ENCODE measurements at places on chromosomes 3 and 15.

DNA sequence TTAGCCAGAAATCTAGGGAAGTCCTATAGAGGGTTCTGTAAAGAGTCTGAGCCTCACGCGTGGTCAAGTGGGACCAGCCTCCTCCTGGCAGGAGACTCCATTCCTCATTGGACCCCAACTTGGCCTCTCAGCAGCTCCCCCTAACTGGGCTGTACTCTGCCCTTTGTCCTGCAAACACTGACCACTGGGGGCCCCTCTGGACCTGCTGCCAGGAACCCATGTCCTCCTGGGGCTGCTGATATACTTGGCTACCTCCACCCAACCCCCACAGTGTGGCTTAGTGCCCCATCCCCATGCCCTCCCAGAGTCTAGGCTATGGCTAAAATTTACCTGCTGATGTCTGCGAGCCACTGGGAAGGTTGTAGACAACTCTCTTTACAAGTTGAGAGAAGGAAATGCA is 62.7 kb downstream of the UBP1 start:
- no peak for DNase-seq

DNA sequence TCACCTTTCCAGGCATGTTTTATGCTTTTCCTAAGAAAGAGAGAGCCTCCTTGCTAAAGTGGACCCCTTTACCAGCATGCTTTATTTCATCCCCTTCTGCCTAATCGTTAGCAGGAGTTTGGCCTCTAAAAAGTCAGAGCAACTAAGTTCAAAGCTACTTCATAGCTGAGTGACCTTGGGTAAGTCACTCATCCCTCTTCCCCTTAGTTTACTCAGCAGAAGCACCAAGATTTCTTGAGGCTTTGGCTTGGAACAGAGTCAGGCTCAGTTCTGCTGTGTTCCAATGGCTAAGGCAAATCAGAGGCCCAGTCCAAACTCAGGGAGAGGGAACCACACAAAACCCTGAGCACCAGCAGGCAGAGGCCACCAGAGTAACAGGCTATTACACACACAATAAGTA is 254.9 kb downstream of the TJP1 start:
- no peak for DNase-seq

DNA sequence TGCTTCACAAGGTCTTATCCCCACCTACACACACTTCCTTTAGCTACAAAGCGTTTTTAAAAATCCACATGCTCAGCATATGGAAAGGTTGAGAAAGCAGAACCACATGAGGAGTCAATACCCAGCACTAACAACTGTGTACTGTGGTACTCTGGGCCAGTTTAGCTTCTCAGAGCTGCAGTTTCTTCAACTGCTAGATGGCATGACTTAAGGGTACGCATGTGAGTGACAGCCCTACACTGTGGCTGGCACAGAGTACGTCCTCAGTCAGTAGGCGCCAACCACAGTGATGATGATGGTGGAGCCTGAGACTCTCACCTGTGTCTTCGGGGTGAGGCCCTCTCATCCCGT is 17.4 kb downstream of the CCDC12 start:
- no peak for DNase-seq

- DNase-seq, result no peak
These were observed 30.9 kb downstream of the PPCDC start for GRCh38 chr15:75054172-75054897.

DNA sequence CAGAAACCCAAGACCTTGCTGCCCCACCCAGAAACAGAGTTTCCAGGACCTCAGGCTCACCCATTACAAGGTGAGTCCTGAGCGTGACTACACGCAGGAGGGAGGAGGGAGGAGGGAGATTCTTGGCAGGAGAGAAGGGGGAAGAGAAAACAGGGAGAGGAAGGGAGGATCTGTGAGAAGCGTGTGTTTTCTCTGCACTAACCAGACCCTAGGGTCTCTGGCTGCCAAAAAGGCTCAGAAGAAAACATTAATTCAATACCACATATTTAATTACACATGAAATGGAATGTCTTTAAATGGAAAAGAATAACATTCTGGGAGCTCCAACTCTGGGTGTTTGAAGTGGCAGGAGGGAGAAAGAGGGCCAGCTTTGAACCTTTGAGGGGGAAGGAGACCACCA is 309.0 kb downstream of the NTRK3 start:
- no peak for DNase-seq

GRCh38 chr3:157103280-157103679 is 56.7 kb downstream of the CCNL1 start:
- DNase-seq, result no peak

DNA sequence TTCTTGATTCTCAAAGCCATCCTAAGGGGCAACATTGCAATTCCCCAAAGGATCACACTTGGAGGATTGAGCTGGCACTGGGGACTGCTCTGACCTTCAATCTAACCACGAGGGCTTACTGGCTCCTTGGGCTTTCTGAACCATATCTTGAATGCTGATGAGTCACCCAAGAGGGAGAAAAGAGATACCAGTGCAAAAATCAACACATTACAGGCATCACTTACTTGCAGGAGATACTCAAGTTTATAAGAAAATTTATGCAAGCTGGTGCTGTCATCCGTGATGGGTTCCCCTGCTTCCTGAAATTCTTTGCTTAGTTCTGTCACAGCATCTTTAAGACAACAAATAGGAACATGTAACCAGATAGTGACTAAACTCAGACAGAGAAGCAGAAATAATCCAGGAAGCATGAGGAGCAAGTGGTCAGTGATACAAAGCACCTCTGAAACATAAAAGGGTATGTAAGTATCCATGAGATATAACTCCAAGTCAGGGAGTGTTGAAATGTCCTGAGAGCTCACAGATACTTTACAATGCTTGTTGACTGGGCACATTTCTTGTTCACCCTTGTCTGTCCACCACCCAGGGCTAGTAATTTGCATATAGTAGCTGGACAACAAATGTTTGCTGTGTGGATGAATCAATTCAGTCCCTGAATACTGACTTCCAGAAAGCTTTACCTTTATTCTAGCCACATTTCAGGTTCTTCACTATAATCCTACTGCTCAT is 14.1 kb downstream of the FYCO1 start:
- DNase-seq, result no peak

DNA sequence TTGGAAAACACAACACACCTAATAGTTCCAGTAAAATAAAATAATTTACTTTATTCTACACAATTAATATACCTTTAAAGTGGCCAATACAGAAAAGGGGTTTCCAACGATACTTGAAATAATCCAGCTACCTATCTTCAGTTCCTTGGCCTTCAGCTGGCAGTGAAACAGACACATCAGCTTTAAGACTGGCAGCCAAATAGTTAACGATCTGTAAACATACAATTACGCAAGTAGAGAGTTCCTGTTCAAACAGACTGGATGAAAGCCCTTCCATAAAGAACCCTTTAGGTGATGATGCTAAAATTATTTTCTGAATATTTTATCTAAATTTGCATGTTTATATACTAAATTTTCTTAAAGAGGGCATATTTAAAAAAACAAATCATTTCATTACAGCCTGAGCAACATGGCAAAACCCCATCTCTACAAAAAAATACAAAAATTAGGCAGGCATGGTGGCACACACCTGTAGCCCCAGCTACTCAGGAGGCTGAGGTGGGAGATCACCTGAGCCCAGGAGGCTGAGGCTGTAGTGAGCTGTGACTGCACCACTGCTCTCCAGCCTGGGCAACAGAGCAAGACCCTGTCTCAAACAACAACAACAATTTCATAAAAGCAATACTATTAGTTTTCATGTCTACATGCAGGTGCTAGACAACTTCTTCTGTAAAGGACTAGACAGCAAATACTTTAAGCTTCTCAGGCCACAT is 12.9 kb downstream of the DYNC1LI1 start:
- DNase-seq, result no peak

- DNase-seq, result no peak
These were observed 12.7 kb upstream of the OXSR1 start for GRCh38 chr3:38152609-38153008.

GRCh38 chr3:86921971-86922680 is 68.8 kb downstream of the VGLL3 start:
- no peak for DNase-seq
